Upper lobe of left lung (tissue), 6 donors: ENCODE measurements at places on chromosomes 5 and 9. TPM values are rescaled to one million over a fixed set of nuclear protein-coding genes. Genes with fewer than 3 reads are reported as not detected.

BARHL1 gene
- not detected for total RNA-seq

CDKN2B-AS1 gene
- 1.7 TPM for total RNA-seq

FBP2 gene
- total RNA-seq = not detected

ABCA1 gene
- 38.8 TPM for total RNA-seq

SH3PXD2B gene
- total RNA-seq = 17.1 TPM

HAVCR2 gene
- 38.8 TPM for total RNA-seq

FGF18 gene
- total RNA-seq = 1.7 TPM

NOXA1 gene
- total RNA-seq = 14.1 TPM

PCDH12 gene
- total RNA-seq = 18.1 TPM

CEP78 gene
- 7.3 TPM for total RNA-seq

DNA sequence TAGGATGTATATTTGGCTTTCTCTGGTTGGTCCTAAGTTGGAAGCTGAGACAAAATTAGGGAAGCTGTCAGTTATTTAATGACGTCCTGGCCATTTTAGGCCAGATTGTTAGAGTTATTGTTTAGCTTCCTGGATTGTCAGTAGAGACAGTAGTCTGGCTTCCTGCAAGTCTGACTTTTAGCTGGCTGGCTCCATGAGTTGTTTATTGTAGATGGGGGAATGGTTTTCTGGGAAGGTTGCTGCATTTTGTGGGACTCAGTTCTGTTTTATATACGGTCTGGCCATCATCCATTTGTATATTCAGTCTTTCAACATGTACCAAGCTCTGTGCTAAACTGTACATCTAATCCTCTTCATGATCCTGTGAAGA is 68.3 kb downstream of the SGCD start:
- no peak for DNase-seq

DNA sequence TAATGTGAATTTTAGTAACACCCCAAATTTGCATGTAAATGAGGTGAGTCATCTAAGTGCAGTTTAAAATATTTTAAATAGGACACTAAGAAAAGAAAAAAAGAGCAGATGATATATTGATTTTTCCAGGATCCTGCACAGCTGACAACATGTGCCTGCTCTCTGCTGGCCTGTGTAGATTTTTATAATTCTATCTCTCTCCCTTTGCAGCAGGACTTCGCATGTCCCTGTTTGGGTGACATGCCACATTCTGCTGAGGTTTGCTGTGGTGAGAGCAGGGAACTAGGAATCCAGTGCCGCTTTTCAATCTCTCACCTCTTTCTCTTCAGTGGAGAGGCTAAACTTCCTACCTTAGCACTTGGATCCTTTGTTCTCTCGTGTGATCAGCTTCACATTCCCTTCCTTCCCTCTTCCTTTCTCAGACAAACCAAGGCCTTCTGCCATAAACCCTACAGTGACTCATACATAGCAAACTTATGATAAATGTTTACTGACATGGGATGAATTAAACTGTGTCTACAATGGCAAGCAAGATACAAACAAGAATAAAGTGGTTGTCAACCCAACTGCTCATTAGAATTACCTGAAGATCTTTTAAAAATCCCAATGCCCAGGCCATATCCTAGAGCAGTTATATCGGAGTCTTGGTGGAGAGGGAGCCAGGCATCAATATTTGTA is 198.8 kb upstream of the EFNA5 start:
- no peak for DNase-seq

DNA sequence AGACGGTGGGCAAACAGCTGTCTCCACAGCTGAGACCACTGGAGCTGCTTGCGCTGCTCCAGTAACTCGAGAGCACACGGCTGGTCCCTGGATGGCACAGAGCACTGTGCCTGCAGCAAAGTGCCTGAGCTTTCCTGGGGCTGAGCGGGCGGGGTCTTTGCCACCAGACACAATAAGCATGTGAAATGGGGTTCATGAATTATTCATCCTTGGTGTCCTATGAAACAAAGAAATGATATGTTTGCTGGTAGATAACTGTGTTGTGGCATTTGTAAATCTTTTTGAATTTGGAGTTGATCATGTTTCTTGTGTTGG is 151.7 kb upstream of the MPDZ start:
- peak; percentile 25 for DNase-seq

DNA sequence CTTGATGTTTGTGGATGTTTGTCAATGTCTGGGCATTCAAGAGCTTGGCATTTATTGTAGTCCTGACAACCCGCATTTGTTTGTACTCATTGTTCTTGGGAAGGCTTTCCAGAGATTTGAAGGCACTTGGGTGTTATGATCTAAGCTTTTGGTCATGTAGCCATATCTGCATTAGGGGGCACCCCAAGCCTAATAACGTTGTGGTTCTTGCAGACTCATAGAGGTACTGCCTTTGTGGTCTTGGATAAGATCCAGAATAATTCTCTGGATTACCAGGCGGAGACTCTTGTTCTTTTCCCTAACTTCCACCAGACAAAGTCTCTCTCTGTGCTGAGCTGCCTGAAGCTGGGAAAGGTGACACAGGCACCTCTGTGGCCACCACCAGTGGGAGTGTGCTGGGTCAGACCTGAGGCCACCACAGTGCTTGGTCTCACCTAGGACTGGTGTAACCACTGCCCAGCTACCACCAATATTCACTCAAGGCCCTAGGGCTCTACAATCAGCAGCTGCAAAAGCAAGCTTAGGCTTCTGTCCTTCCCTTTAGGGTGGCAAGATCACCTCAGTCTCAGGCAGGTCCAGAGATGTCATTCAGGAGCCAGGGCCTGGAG is 144.4 kb upstream of the TAS2R1 start:
- no peak for DNase-seq

- no peak for DNase-seq
These were observed 155.1 kb upstream of the NTRK2 start for GRCh38 chr9:84514421-84514820.

DNA sequence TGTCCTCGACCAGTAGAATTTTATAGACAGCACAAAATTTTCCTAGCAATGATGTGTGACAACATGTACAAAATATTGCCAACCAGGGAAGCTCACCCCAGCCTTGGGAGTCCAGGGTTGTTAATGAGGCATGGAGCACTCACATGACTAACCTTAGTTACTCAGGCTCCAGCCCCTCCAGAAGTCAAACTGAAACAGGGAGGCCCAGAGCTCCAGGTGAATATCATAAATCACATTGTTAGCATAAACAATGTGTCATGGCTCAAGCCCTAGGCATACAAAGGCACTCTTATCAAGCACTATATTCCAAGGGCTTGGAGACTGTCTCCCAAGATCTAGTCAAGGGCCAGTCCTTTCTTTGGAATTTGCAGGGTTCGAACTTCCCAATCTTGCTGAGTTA is 44.4 kb downstream of the TNFAIP8 start:
- DNase-seq = no peak

DNA sequence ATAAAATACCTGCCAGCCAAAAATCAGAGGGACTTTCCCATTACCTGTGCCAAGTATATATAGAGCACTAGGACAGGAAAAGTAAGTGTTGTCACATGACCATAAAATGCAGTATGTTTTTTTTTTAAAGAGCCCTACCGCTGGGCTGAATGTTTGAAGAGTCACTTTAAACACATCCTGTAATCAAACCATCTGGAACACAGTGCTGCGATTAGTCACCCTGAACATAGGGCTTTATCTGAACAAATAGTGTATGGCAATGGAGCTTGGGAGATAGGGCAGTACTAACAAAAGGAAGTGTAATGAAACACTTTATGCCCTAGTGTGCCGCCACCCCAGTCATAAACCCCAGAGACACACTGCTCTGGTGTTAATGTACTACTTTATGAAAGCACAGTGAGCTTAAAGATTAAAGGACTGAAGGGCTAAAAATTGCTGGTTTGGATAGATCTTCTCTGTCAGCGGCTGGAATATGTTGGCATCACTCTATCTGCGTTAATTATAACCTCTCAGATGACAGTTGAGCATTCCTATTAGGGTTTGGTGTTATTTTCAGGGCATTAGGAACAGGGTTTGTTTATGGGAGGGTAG is 90.4 kb downstream of the ZNF608 start:
- peak; percentile 60 for DNase-seq

GRCh38 chr9:93030642-93031628 is 27.6 kb upstream of the SUSD3 start:
- no peak for DNase-seq

- DNase-seq = no peak
These were observed 15.0 kb downstream of the FBXO38 start for GRCh38 chr5:148398698-148399121.

- DNase-seq = no peak
These were observed 246.0 kb upstream of the NUDT12 start for GRCh38 chr5:103808464-103809106.

- no peak for DNase-seq
These were observed 345 bp upstream of the PRRC1 start for GRCh38 chr5:127517110-127517479.

- no peak for DNase-seq
These were observed 237.6 kb upstream of the CCNH start for GRCh38 chr5:87650284-87650683.

GRCh38 chr5:35129276-35129675 is 81.5 kb upstream of the AGXT2 start:
- DNase-seq = no peak

DNA sequence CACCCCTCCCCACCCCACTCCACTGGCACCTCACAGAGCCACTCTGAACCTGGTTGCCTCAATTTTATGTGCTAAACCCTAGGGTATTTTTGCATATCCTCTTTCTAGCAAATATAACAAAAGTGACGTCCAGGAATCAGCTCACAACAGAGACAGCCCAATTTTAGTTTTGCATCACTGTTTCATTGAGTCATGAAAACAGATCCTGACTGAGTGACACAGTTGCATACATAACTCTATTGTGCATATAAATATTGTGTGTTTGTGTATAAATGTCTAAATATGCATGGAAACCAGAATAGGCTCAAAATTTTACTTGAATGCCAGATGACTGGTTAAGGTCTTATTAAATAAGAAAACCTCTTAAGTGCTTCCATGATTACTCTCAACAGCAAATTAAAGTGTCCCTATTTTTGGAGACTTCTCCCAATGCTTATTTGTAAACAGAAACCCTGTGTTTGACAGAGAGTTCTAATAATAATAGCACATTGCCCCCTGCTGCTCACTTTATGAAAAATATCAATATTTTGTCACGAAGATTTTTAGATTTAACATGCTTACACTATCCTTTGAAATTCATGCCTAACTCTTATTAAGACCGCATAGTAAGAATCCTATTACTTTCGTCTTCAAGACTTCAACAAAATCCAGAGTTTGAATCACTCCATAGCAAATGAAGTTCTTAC is 75.5 kb upstream of the PRRC1 start:
- DNase-seq = no peak

DNA sequence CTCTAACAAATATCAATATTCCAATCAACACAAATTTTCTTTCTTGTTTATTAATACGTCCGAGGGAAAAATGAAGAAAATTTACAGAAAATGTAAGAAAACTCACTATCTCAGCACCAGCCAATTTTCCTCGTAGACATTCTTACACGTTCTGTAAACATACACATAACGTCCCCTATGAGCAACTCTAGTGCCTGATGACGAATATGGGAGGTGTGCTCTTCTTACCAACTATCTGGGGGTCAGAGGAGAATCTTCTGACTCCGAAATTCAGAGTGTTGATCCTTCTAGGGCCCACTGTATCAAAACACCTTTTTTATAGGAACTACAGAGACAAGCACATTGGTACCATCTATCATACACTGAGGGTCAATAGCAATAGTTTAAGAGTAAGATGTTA is 198.7 kb downstream of the GAPVD1 start:
- DNase-seq = no peak
